ENCODE measurements at places on chromosomes 6 and 20.

DNA sequence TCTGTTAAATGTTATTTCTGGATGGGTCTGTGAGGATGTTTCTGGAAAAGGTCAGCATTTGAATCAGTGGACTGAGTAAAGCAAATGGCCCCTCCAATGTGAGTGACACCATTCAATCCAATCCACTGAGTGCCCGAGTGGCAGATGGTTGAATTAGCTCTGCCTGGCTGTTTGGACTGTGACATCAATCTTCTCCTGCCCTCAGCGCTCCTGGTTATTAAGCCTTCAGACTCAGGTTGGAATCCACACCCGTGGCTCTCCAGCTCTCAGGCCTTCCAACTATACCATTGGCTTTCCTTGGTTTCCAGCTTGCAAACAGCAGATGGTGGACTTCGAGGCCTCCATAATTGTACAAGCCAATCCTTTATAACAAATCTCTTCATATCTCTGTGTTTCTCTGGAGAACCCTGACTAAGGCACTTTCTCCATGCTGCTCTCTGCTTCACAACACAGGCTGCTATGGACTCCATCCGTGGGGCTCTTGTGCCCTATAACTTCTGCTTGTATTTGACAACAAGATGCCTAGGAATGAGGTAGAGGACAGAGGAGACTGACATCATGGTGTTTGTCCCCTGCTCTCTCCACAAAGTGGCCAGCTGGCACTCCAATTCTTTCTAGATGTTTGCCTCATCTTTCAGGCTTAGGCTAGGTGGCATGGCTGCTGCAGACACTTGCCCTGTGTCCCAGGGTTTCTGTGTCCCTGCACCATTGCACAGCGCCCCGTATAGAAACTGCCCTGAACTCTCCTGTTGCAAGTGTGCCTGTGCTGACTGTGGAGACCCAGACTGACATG, 4.8 kb upstream of the CSTL1 start:
- DNase-seq = no peak

GRCh38 chr20:53899351-53900167, 170.8 kb downstream of the BCAS1 start:
- peak; percentile 73 for DNase-seq

DNA sequence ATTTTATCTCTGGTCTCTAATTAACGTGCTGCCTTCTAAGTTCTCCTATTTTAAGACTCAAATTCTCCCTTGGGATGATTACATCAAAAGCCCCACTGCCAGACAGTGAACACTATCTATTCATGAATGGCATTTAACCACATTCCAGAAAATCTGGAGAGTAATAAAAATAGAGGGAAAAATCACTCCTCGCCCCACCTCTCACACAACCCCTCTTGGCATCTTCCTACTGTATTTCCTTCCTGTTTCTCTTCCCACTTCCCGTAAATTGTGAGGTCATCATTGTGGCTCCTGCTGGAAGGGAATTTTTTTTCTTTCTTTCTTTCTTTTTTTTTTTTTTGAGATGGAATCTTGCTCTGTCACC, 31.5 kb downstream of the RAB44 start:
- no peak for DNase-seq

GRCh38 chr6:75438442-75439116, 55.0 kb downstream of the FILIP1 start:
- no peak for DNase-seq

GRCh38 chr6:11324453-11325015, 92.1 kb upstream of the NEDD9 start:
- DNase-seq = peak; percentile 67

GRCh38 chr20:50412069-50412468, 98.1 kb upstream of the PTPN1 start:
- no peak for DNase-seq

DNA sequence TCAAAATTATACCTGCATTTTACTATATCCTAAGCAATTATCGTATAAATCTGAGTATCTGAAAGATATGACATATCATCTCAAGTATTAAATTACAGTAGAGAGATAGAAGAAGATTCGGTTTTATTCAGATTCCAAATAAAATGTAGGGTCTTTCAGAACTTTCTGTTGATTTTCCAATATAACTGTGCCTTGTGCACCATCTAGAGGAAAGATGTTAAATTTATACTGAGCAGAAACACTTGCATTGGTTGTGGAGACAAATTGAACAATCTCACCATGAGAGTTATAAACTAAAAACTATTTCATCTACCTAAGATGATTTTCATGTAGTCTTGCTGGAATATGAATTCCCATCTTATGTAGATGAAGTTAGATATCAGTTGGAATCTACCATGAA, 26.8 kb upstream of the HSF2 start:
- no peak for DNase-seq

DNA sequence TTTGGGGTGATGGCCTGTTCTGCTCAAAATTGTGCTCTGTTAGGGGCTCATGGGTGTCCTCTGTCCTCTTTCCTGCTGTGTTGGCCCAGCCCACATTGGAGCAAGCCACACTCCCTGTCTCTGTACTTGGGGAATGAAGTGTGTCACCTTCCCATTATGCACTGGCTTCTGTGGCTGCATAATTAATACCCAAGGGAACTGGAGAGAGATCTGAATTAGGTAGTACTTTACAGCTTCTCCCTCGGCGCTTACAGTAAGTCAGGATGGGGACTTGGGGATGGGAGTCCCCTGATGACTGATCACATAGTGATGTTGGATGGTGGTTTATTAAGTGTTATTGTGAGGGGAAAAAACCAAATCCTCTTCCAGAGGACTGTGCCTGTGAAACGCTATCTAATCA, 116.6 kb downstream of the FOXO3 start:
- no peak for DNase-seq

All from stimulated activated CD4-positive, alpha-beta T cell treated with anti-CD3 and anti-CD28 coated beads, Interleukin-2, amount 100 ng/mL, for 24 hours (primary cell).